ENCODE measurements at places on chromosomes 6 and 20. TPM values are rescaled to one million over a fixed set of nuclear protein-coding genes. Genes with fewer than 3 reads are reported as not detected.

Gene DUSP15
- total RNA-seq: not detected

DNA sequence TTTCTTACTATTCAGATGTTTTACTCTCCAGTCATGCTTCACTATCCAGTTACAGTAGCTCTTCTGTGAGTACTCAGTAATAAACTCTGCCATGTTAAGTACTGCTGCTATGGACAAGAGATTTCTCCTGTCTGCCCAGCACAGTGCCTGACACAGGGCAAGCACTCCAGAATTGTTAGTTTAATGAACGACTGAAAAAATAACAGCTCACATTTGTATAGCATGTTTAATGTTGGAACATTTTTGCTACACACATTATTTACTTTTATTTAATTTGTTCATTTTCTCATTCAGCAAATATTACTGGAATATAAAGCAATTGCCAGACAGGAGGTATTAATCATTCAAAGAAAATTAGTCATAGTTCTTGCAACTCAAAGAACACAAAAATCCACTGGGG, 142.6 kb upstream of the HMGN3 start:
- H3K27ac ChIP-seq: no peak overlapping the region
- H3K27me3 ChIP-seq: no peaks in the 10 kb centered on the region
- peak; percentile 52 for DNase-seq
- H3K4me3 ChIP-seq: no peak overlapping the region
- H3K4me1 ChIP-seq: peaks cover 21% of the 10 kb centered on the region

- H3K27me3 ChIP-seq: no peaks in the 10 kb centered on the region
- H3K27ac ChIP-seq: no peak overlapping the region
- no peak overlapping the region for H3K4me3 ChIP-seq
- peaks cover 32% of the 10 kb centered on the region for H3K36me3 ChIP-seq
These were observed 366.7 kb downstream of the SYNE1 start for GRCh38 chr6:152270301-152270925.

Gene TBXT
- not detected for total RNA-seq

DNA sequence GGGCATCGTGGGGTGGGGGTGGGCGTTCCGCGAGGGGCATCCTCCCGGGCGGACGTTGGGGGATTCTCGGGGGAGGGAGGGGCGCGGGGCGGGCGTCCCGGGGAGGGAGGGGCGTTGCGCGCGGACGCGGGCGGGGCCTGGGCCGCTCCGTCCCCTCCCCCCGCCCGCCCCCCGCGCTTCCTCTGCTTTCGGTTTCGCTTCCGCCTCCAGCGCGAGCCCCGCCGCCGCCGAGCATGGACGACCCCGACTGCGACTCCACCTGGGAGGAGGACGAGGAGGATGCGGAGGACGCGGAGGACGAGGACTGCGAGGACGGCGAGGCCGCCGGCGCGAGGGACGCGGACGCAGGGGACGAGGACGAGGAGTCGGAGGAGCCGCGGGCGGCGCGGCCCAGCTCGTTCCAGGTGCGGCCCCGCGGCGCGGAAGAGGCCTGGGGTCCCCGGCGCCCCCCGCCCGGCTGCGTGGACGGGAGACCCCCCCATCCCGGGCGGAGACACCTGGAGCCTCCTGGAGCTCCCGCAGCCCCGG, at the start of gene OGFR:
TSS of gene OGFR (plus strand) at position 209 of the 528 bp plus-strand sequence. CDS start at position 234, 25 bp downstream.
- peaks cover 14% of the 10 kb centered on the region for H3K4me1 ChIP-seq
- peak; percentile 74 for DNase-seq
- 0 out of 2 replicates have a peak within 1 kb of the TSS, but pooled peaks have one; percentile 19 for H3K27ac ChIP-seq
- H3K4me3 ChIP-seq: peak within 1 kb of the TSS; percentile 89
- peaks cover 7% of the 10 kb centered on the region for H3K36me3 ChIP-seq
